ENCODE measurements at places on chromosomes 6 and 20.

- no peak overlapping the region for H3K27ac ChIP-seq
- ATAC-seq, result no peak
- no peaks in the 10 kb centered on the region for H3K36me3 ChIP-seq
- no peaks in the 10 kb centered on the region for H3K4me1 ChIP-seq
- H3K27me3 ChIP-seq, result no peaks in the 10 kb centered on the region
Observed at GRCh38 chr6:1858859-1859258, 249.1 kb downstream of the FOXC1 start.

DNA sequence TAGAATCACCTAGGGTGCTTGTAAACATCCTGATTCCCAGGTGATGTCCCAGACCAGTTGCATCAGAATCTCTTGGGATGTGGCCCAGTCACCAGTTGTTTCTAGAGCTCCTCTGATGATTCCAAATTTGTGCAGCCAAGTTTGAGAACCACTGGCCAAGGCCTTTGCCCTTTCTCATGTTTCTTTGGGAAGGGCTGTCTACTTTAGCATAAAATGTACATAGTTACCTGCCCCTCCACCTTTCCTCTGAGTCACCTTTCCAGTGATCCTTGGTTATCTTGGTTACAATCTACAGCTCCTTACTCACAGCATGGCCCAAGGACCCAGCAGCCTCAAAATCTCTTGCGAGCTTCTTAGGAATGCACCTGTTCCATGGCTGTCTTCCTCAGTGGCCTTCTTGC, 266.4 kb upstream of the PRND start:
- H3K27me3 ChIP-seq, result no peaks in the 10 kb centered on the region
- ATAC-seq, result no peak
- H3K36me3 ChIP-seq, result no peaks in the 10 kb centered on the region

GRCh38 chr6:158847012-158847529, 27.9 kb upstream of the EZR start:
- no peak overlapping the region for H3K27ac ChIP-seq
- no peak overlapping the region for H3K4me3 ChIP-seq
- peaks cover 4% of the 10 kb centered on the region for H3K4me1 ChIP-seq
- no peaks in the 10 kb centered on the region for H3K27me3 ChIP-seq
- ATAC-seq, result no peak

- no peak overlapping the region for H3K27ac ChIP-seq
- H3K36me3 ChIP-seq, result no peaks in the 10 kb centered on the region
- H3K4me3 ChIP-seq, result no peak overlapping the region
Observed at GRCh38 chr20:43003318-43003944, 186.3 kb downstream of the PTPRT start.

GRCh38 chr20:44174996-44175765, 11.8 kb downstream of the JPH2 start:
- H3K4me3 ChIP-seq, result no peak overlapping the region
- peaks cover 5% of the 10 kb centered on the region for H3K36me3 ChIP-seq
- no peak for ATAC-seq
- peak overlapping the region; percentile 96 for H3K27ac ChIP-seq

DNA sequence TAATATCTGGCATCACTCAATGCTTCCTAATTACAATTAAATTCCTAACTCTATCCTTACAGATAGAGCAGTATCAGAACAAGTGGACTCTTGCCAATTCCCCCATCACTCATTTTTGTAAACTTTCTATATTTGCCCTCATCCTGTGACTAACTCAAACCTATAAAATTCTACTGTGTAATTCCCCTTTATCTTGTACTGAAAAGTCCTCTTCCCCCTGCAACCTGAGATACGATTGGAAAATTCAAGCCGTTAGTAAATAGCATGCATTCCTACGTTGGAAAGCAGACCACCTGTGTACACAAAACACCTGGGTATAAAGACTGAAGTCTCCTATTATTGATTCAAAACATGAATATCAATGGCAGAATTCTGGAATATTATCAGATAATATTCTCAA, 70.4 kb upstream of the KCNQ5 start:
- no peak for ATAC-seq
- no peak overlapping the region for H3K4me3 ChIP-seq
- no peaks in the 10 kb centered on the region for H3K36me3 ChIP-seq
- H3K27ac ChIP-seq, result no peak overlapping the region

- H3K27me3 ChIP-seq, result peaks cover 41% of the 10 kb centered on the region
- ATAC-seq, result no peak
- no peaks in the 10 kb centered on the region for H3K36me3 ChIP-seq
- no peak overlapping the region for H3K4me3 ChIP-seq
- H3K27ac ChIP-seq, result no peak overlapping the region
Observed at GRCh38 chr6:167996424-167997199, 859 bp upstream of the KIF25 start.

DNA sequence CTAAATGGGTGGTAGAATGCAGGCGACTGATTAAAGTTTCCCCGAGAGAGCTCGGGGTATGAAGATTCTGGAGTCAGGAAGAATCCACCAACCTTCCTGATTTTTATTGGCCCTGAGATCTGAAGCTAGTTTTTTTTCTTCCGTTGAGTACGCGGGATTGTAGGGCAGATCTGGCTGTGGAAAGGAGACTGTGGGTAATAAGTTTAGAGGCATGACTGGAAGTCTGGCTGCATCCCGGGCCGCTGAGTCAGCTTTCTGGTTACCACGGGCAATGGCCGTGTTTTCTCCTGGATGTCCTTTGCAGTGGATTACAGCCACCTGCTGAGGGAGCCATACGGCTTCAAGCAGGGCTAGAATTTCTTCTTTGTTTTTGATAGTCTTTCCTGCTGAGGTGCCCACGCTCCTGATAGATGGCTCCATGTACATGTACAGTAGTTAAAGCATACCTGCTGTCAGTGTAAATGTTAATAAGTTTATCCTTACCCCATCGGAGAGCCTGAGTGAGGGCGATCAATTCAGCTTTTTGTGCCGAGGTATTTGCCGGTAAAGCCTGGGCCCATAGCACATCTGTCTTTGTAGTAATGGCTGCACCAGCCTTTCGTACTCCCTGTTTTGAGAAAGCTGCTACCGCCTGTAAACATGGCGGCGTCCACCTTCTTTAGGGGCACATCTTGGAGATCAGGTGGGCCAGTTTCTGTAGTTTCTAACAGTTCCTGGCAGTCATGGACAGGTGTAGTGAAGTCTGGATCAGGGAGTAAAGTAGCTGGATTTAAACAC, 154.0 kb downstream of the TRIM27 start:
- no peaks in the 10 kb centered on the region for H3K36me3 ChIP-seq
- H3K4me3 ChIP-seq, result no peak overlapping the region
- ATAC-seq, result no peak
- peaks cover 100% of the 10 kb centered on the region for H3K27me3 ChIP-seq
- H3K27ac ChIP-seq, result no peak overlapping the region

- no peaks in the 10 kb centered on the region for H3K27me3 ChIP-seq
- H3K4me3 ChIP-seq, result no peak overlapping the region
- peaks cover 97% of the 10 kb centered on the region for H3K4me1 ChIP-seq
- no peak for ATAC-seq
- peak overlapping the region; percentile 55 for H3K27ac ChIP-seq
Observed at GRCh38 chr20:17613328-17614175, 43.7 kb downstream of the DSTN start.

GRCh38 chr20:56222945-56223344, 25.6 kb upstream of the MC3R start:
- no peak overlapping the region for H3K27ac ChIP-seq
- ATAC-seq, result no peak
- no peaks in the 10 kb centered on the region for H3K4me1 ChIP-seq
- H3K36me3 ChIP-seq, result no peaks in the 10 kb centered on the region
- H3K4me3 ChIP-seq, result no peak overlapping the region

DNA sequence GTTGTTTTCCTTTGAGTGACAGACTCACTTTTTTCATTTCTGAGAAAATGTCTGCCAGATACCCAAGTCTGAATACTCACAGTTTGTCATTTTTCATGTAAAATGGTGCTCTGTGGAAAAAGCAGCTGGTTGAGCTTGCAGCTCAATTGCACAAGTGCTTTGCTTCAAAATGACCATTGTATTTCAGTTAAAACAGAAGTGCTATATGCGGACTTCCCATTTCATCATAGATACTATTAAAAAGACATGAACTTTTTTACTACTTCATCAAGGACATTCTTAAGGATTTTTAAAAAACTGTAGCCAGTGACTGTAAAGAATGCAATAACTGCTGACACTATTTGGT, 61.5 kb downstream of the KCNS1 start:
- peaks cover 34% of the 10 kb centered on the region for H3K4me1 ChIP-seq
- H3K27me3 ChIP-seq, result no peaks in the 10 kb centered on the region

GRCh38 chr6:137353842-137354397, 134.7 kb upstream of the IFNGR1 start:
- H3K27me3 ChIP-seq, result no peaks in the 10 kb centered on the region
- no peaks in the 10 kb centered on the region for H3K4me1 ChIP-seq
- H3K36me3 ChIP-seq, result no peaks in the 10 kb centered on the region
- H3K4me3 ChIP-seq, result no peak overlapping the region
- no peak overlapping the region for H3K27ac ChIP-seq
- ATAC-seq, result no peak

GRCh38 chr6:107695061-107695720, 128.9 kb downstream of the SCML4 start:
- H3K27ac ChIP-seq, result no peak overlapping the region
- H3K27me3 ChIP-seq, result no peaks in the 10 kb centered on the region
- no peaks in the 10 kb centered on the region for H3K4me1 ChIP-seq
- ATAC-seq, result no peak
- H3K36me3 ChIP-seq, result no peaks in the 10 kb centered on the region
- H3K4me3 ChIP-seq, result no peak overlapping the region

DNA sequence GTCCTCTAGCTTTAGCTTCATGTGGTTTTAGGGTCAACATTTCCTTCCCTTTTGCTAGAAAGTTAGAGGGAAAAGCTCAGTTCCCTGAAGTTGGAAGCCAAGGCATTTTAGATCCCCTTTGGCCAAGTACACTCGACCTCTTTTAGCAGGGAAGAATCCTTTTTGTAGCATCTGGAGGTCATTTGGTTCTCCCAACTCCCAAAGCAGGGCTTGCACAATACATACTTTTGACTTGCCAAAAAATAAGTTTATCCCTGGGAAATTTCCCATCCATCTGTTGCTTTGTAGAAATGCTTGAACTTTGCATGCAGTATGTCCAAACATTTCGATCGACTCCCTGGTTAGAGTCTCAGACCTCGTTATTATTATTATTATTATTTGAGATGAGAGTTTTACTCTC, 4.6 kb upstream of the EDEM2 start:
- no peaks in the 10 kb centered on the region for H3K36me3 ChIP-seq
- no peaks in the 10 kb centered on the region for H3K27me3 ChIP-seq
- H3K4me1 ChIP-seq, result peaks cover under 1% of the 10 kb centered on the region
- ATAC-seq, result peak; percentile 73
- H3K27ac ChIP-seq, result peak overlapping the region; percentile 16

DNA sequence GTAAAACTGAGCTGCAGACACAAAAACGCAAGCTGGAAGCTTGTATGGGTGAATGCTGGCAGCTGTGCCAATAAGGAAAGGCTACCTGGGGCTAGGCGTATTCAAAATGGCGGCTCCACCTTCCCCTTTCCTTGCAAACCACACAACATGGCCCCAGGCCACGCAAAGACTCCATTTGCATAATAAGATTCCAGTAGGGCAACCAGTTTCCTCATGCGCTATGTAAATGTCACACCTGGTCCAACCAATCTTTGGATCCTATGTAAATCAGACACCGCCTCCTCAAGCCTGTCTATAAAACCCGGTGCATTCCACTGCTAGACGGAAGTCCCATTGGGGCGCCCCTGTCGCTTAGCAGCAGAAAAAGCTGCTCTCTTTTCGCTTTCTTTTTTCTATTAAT, 505.9 kb upstream of the BTBD3 start:
- no peak for ATAC-seq
- no peak overlapping the region for H3K4me3 ChIP-seq
- H3K27me3 ChIP-seq, result no peaks in the 10 kb centered on the region
- H3K36me3 ChIP-seq, result no peaks in the 10 kb centered on the region
- no peaks in the 10 kb centered on the region for H3K4me1 ChIP-seq

- H3K27ac ChIP-seq, result no peak overlapping the region
- no peaks in the 10 kb centered on the region for H3K27me3 ChIP-seq
- H3K4me3 ChIP-seq, result no peak overlapping the region
- H3K36me3 ChIP-seq, result no peaks in the 10 kb centered on the region
- no peak for ATAC-seq
Observed at GRCh38 chr6:139641376-139641775, 266.9 kb upstream of the CITED2 start.

DNA sequence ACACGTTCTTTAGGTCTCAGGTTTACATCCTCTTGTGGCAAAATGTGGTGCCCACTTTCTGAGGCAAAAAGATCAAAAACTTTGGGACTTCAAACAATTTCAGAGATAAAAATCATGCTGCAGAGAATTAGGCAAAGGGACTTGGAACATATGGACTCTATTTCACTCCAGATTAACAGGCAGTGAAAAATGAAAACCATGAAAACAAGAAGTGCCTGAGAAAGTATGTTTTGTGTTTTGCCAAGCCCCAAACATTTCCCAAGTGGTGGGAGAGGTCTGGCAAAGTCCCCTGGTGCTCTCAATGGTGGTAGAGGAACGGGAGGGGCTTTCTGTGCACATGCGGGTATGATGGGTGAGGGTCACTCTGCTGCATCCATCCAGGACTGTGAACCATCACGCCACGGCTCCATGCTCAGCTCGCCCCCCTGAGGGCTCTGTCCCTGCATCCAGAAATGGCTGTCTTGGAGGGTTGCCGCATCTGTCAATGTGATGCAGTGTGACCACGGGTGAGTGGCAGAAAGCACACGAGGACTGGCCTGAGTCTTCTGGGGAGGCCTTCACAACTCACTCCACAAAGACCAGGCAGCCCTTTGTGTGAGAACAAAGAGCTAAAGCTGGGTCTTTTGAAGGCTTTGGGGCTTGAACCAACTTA, 43.2 kb upstream of the TBC1D7 start:
- H3K27me3 ChIP-seq, result no peaks in the 10 kb centered on the region
- no peak overlapping the region for H3K27ac ChIP-seq
- no peak overlapping the region for H3K4me3 ChIP-seq
- peaks cover 11% of the 10 kb centered on the region for H3K4me1 ChIP-seq
- ATAC-seq, result no peak

DNA sequence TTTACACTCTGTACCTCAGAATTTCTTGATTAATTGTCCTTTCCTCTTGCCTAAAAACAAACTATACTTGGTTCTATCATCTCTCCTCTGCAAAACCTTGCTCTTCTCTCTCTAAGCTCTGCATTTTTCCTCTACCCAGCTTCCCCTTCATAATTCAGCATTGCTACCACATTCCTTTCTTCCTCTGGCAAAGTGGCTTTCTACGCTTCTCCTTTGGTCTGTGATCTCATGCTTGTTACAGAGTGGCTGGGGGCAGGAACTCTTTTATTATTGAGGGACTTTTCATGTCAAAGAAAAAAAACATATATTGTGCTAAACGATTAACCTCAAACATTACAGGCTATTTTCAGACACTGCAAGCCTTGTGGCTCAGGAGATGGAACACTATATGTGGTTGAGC, 333.3 kb upstream of the KCNQ5 start:
- no peak overlapping the region for H3K27ac ChIP-seq
- no peak overlapping the region for H3K4me3 ChIP-seq
- no peaks in the 10 kb centered on the region for H3K36me3 ChIP-seq
- no peaks in the 10 kb centered on the region for H3K27me3 ChIP-seq

DNA sequence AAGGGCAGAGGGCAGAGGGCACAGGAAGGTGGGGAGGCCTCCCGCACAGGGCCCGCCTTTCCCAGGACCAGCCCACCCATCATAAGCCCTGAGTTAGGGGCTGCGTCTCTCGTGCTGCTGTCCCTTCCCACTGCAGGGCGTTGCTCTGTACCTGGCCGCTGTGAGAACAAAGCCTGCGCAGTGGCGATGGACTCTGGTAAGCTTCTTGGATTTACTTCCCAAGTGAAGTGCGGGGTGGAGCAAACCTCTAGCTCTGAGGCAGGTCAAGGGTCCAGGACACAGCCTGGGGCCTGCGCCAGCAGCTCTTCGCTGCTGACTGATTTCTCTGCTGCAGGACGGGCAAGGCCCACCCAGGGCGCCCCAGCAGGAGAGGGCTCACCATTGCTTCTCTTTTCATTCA, 23.9 kb downstream of the INSM1 start:
- H3K27ac ChIP-seq, result no peak overlapping the region
- no peak for ATAC-seq
- H3K4me1 ChIP-seq, result no peaks in the 10 kb centered on the region
- no peak overlapping the region for H3K4me3 ChIP-seq
- peaks cover 61% of the 10 kb centered on the region for H3K36me3 ChIP-seq
